Activated T-helper 1 cell treated with anti-CD3 and anti-CD28 coated beads, Interleukin-2, amount 50 U/mL, for 16 hours (primary cell): ENCODE measurements at places on chromosomes 4 and X.

GRCh38 chr4:144451766-144452450 is 194.0 kb upstream of the HHIP start:
- DNase-seq, result no peak

GRCh38 chr4:181909368-181909767 is 333.8 kb upstream of the TENM3 start:
- no peak for DNase-seq

- no peak for DNase-seq
These were observed 57.2 kb downstream of the ARFIP1 start for GRCh38 chr4:152836936-152837335.

GRCh38 chr4:161291222-161291621 is 872.6 kb downstream of the FSTL5 start:
- DNase-seq, result no peak

DNA sequence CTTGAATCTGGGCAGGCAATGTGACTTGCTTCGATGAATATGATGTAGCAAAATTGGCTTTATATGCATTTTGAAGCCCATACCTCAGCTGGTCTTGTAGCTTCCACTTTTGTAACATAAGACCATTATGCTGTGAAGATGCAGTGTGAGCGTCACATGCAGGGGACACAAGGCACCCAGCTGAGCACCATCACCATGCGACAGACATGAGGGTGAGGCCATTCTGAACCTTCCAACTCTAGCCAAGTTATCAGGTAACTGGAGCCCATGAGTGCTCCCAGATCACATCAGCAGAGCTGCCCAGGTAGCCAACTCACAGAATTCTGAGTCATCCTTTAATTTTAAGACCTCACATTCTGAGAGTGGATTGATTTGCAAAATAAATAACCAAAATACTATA is 705.9 kb downstream of the FSTL5 start:
- DNase-seq, result no peak

- DNase-seq, result no peak
These were observed 577.9 kb upstream of the DIPK2B start for GRCh38 chrX:45778616-45779015.

GRCh38 chr4:33537527-33537926 is 2706.8 kb downstream of the ARAP2 start:
- no peak for DNase-seq

DNA sequence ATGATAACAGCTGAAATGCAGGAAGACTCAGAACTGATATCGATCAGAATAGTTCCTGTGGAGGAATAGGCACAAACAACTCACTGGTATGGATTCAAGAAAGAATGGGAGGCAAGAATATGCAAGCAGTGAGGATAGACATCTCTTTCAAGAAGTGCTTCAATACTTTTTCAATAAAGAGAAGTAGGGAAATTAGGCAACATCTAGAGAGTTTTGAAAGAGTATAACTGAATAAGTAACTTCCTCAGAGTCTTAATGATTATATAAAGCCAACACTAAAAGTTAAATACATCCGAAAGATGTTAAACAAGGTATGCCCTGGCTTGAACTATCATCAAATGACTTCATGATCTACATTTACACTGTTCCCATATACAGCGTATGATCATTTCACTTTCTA is 1443.0 kb downstream of the PCDH7 start:
- DNase-seq, result no peak

DNA sequence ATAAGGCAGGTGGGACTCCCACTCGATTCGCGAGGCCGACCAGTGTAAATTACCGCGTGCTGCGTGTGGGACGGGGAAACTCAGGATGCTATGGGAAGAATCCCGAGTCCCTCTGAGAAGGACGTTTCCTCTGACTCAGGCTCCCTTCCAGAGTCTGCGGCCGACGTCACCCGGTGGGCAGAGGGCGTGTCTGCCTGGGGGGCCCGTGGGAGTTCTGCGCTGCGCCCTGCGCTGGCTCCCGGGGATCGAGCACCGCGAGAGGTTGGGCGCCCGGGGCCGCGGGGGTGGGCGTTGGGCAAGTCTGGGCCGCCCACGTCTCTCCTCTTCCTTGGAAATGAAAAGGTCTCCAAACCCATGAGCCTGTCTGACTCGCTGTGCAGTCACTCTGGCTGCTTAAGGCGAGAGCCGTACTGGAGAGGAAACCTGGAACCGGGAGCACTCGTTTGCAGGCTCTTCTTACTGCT is 568 bp downstream of the NIPAL1 start:
- no peak for DNase-seq

DNA sequence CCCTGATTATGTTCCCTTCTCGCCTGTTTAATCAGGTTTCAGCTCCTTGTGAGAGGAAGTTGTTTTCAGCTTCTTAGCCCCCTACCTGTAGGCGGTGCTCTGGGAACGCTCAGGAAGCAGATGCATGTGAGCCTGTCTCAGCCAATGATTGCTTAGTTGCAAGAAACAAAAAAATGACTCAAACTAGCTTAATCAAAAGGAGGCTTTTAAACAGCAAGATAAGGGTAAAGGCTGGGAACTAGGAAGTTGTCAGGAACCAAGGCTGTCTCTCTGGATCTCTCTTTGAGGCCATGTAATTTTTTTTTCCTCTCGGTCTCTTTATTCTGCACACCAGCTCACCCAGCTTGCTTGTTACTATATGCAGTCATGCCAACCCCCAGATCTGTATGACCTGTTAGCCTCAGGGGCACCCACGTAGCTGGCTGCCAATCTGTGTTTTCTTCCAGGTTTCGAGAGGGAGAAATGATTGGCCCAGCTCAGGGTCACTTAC is 109.1 kb downstream of the PTTG2 start:
- DNase-seq, result no peak

- no peak for DNase-seq
These were observed 95.5 kb downstream of the CXCL13 start for GRCh38 chr4:77701121-77701520.

- DNase-seq, result no peak
These were observed 24.0 kb downstream of the CEP44 start for GRCh38 chr4:174307694-174308093.
